Activated T-helper 17 cell treated with anti-CD3 and anti-CD28 coated beads, Interleukin-2, amount 50 U/mL, for 72 hours (primary cell): ENCODE measurements at places on chromosomes 16 and 17.

DNA sequence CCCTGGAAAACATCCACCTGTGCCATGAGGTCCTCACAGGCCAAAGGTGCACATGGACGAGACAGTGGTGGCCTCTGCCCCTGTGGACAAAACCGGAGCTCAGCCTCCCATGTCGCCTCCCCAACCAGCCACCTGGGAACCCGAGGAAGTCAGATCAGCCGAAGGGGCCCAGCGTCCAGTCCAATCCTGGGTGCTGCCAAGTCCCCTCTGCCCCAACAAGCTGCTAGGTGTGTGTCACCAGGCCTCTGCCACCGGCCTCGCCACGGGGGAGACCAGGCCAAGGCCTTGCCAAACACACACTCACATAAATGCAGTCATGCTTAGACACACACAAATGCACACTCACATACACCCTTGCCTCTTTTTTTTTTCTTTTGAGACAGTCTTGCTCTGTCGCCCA, 167.8 kb downstream of the RBFOX3 start:
- no peak for ATAC-seq

- ATAC-seq = no peak
These were observed 467 bp upstream of the EMP2 start for GRCh38 chr16:10580883-10581247.

- no peak for ATAC-seq
These were observed 26.1 kb downstream of the SOCS1 start for GRCh38 chr16:11229906-11230305.

GRCh38 chr17:79183293-79184158, 108.9 kb downstream of the ENGASE start:
- ATAC-seq = no peak
